Glomerular endothelial cell (primary cell): ENCODE measurements at places on chromosomes 16 and 17. TPM values are rescaled to one million over a fixed set of nuclear protein-coding genes. Genes with fewer than 3 reads are reported as not detected.

GRCh38 chr17:6249732-6250131 lies 179.6 kb downstream of the WSCD1 start:
- no peak for DNase-seq

GRCh38 chr17:11240041-11240840 lies 772 bp upstream of the SHISA6 start:
- no peak for DNase-seq

- no peak for DNase-seq
These were observed 436.0 kb upstream of the CA10 start for GRCh38 chr17:52594516-52594915.

GRCh38 chr17:82703036-82703745 lies 4.7 kb upstream of the RAB40B start:
- no peak for DNase-seq

GRCh38 chr17:78522031-78522809 lies 55.0 kb downstream of the DNAH17 start:
- DNase-seq: no peak

DNA sequence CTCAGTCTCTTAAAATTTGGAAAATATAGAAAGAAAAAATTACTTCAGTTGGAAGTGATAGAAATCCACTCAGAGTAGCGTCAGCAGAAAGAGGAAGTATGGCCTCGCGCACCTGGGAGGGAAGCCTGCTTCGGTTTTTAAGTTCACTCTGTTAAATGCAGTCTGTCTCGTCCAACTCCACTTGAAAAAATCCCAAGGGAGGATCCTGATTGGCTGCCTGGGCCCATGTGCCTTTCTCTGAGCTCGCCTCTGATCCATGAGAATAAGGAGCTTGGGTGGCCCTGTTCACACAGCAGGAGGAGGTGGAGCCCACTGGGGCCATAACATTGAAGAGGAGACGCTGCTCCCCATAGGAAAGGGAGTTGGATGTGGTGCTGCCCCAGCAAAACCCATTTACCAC lies 40.7 kb downstream of the DNAJA2 start:
- no peak for DNase-seq

- no peak for DNase-seq
These were observed 9.4 kb upstream of the TMEM88 start for GRCh38 chr17:7845359-7846062.

DNA sequence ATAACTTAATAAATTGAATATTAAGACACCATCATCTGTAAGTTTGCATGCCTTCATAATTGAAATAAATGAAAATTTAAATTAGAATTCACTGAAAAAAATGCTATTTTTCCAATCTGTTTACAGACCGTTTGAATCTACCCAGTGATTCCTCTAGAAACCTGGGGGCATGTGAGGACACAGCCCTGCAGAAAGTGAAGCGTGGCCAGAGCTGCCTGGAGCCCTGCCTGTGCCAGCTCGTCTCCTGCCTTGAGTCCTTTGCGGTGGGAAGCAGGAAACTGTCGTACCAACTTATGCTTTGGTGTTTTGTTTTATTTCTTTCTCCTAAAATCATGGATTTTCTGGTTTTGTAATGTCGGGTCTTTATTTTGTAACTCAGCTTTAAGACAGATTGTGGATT lies 67.8 kb upstream of the FA2H start:
- no peak for DNase-seq

DNA sequence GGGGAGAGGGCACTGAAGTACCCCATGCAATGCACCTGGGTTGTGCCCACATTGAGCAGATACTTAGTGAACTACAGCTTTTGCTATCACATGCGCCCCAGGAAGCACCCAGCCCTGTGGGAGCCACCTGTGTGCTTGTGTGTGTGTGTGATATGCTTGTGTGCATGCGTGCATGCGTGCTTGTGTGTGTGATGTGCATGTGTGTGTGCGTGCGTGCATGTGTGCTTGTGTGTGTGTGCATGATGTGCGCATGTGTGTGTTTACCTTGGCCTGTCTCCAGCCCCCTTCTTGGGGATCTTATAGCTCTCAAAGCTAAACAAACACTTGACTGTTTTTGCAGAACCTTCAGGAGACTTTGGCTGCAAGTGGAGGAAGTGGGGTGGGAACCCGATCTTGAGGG lies 841 bp downstream of the C16orf89 start:
- DNase-seq: no peak

- no peak for DNase-seq
These were observed 6.8 kb downstream of the TNRC6C start for GRCh38 chr17:77965352-77965751.

DNA sequence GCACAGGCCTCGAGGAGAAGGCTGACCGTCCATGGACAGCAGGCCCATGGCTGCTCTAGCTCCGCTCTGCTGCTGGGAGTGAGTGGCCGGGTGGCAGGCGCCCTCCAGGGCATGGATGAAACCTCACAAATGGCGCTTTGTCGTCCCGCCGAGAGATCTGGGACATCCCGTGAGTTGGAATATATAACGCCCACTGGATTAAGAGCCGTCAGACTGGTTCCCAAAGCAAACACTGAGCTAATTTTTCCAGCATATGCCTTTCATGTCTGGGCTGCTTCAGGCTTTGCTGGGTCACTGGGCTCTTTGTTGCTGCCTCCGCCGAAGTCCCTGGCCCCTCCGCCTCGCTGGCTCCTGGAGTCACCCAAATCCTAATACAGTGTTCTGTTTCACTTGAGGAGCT lies 266.3 kb downstream of the FOXL1 start:
- no peak for DNase-seq

The GNGT2 gene
- total RNA-seq: 1.4 and 2.9 TPM in 2 replicates

The RNF43 gene
- total RNA-seq: 0.05 TPM in 1 of 2 replicates, not detected in the other

The TMC6 gene
- total RNA-seq: 40.7 and 82.6 TPM in 2 replicates

The RRAD gene
- 7.2 and 9.3 TPM in 2 replicates for total RNA-seq

The SMPD3 gene
- total RNA-seq: not detected in 2 replicates
